HFFc6 (cell line): ENCODE measurements at places on chromosomes 3 and 15.
A peak's percentile ranks its signal among the peaks of the same experiment; 100 is the strongest.

DNA sequence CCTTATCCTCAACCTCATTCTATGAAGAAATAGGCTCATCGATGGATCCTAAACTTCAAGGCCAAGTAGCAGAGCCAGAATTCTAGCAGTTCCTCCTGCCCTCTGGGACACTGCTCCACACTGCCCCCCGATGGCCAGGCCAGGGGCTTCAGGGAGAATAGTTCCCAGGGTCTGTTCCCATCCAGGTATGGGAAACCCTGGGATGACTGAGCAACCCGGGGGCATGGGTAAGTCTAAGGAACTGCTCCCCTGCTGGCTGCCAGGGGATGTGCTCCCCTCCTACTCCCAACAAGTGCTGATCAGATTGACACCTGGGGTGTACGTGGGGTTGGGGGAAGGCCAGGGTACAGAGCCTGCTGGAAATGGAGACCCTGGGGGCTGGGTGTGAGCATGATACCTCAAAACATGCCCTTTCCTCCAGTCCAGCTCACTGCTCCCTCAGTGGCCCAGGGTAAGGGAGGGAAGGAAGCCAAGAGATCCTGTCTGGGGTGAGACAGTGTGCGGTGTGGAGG lies 7.6 kb downstream of the ULK3 start:
- DNase-seq = peak; percentile 50

DNA sequence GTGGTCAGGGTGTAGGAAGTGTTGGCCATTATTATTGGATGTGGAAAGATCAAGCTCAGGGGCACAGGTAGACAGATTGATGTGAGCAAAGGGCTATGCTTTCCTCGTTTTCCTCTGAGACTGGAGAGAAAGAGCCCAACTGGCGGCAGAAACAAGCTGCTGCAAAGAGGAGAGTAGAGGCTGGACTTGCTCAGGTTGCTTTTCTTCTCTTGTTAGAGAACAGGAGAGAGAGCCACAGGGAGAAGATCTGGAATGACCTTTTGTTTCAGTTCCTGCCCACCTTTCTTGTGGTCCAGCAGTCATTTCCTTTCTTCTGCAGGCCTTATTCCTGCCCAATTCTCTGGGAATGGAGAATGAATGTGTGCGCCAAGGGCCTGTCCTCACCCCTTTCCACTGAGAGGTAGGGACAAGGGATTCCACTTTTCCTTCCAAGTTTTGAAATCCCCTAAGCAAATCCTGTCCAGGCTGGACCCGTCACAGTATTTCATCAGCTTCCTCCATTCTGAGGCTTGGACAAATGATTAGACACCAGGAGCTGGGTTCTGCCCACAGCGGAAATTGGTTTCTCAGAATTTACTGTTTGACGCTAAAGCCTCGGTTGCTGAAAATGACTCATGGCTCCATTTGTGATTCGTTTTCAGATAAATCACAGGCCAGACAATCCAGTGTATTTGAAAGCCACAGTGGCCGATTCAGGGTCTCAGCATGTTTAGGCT lies 16.1 kb downstream of the ZNF80 start:
- peak; percentile 41 for DNase-seq

DNA sequence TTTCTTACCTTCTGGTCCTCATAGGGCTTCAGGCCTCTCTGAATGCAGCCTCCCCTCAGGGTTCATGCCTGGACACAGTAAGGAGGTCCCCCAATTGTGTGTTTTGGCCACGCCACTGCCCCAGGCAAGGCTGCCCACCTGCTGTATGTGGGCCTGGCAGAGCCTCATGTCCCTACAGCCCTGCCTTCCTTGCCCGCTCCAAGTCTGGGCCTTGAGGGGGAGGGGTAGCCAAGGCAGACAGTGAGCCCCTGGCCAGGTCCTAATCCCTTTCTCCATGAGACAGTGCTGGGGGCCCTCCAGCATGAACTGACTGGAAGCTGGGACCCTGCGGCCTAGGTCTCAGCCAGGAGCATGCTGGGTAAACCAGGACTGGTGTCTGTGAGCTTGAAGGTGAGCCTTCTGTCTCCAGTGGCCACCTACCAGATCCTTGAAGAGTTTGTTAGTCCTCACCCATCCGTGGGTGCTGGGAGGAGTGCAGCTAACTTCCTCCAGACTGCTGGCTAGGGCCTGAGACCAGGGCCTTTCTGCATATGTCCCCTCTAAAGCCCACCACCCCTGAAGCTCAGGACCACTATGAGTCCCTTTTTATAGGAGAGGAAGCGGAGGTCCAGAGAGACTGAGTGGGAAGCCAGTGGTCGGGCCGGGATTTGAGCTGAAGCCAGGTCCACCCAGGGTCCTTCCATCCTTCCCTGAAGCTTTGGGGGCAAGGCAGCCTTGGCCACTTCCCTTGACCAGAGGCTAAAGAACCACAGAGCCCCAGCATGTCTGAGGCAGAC lies 8.7 kb downstream of the ZBTB47 start:
- no peak for DNase-seq

DNA sequence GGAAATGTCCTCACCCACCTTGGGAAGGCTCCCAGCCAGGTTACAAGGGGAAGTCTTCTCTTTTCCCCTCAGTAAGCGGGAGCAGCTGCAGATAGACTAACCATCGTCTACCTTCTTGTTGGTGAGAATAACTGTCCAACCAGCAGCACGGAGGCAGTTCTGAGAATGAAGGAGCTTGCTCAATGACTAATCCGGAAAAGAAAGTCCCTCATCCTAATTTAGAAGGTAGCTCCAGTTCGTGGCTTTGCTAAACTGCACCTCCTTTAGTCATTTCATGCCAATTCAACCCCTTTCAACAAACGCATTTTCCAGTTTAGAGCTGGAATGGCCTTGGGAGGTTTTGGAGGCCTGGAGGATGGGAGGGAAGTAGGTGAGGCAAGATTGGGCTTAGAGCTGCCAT lies 527.4 kb upstream of the PROK2 start:
- DNase-seq = no peak

DNA sequence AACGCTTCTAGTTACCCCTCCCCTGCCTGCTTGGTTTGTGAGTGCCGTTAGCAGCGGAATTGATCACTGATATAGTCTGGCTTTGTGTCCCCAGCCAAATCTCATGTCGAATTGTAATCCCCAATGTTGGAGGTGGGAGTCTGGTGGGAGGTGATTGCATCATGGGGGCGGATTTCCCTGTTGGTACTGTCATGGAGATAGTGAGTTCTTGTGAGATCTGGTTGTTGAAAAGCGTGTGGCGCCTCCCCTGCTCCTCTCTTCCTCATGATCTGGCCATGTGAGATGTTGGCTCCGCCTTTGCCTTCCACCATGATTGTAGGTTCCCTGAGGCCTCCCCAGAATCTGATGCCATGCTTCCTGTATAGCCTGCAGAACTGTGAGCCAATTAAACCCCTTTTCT lies 47.3 kb upstream of the PGPEP1L start:
- no peak for DNase-seq

GRCh38 chr3:32399030-32399620 lies 7.5 kb downstream of the CMTM7 start:
- DNase-seq = peak; percentile 37

GRCh38 chr15:84749111-84749991 lies 959 bp downstream of the ZNF592 start:
- no peak for DNase-seq

GRCh38 chr3:88758676-88759075 lies 348.7 kb upstream of the EPHA3 start:
- DNase-seq = no peak

- no peak for DNase-seq
Observed at GRCh38 chr3:102195198-102195948, 239.4 kb upstream of the ZPLD1 start.

GRCh38 chr15:99614749-99615288 lies 49.0 kb downstream of the MEF2A start:
- DNase-seq = no peak

GRCh38 chr15:38316311-38316710 lies 63.7 kb downstream of the SPRED1 start:
- peak; percentile 6 for DNase-seq

DNA sequence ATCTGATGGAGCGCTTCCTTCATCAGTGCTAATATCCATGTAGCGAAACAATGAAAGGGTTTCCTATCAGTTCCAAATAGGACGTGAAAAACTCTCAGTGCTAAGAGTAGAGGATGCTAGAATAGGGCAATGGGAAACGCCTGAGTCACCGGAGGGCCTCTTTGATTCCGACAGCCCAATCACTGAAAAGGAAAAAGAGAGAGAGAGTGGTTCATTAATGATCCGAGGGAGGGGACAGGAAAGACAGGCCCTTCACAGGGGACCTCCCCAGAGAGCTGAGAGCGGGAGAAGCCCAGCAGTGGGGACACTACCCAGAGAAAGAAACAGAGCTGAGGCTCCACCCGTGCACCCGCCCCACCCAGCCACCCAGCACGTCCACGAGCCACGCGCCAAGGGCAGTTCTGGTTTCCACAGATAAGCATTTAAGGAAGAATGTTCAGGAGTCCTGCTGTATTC lies 76.9 kb downstream of the RPN1 start:
- DNase-seq = no peak

DNA sequence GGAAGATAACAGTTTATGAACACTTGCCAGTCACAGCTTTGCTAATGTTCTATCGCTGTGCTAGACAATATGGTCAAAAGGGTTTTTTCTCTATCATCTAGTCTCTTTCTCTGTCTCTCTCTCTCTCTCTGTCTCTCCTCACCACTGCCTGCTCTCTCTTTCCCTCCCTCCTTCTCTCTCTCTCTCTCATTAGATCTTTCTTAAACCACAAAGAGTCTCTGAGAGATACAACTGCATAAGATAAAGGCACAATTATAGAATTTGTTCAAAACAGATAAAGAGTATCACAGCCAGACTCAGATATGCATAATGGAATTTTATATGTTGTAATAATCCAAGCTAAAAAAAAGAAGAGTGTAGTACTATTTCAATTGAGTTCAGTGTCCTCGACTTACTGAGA lies 258.4 kb downstream of the MECOM start:
- no peak for DNase-seq

DNA sequence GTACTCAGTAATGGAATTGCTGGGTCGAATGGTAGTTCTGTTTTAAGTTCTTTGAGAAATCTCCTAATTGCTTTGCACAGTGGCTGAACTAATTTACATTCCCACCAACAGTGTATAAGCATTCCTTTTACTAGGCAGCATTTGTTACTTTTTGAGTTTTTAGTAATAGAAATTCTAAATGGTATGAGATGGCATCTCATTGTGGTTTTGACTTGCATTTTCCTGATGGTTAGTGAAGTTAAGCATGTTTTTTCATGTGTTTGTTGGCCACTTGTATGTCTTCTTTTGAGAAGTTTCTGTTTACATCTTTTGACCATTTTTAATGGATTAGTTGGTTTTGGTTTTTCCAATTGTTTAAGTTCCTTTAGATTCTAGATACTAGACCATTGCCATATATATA lies 28.4 kb downstream of the TP63 start:
- no peak for DNase-seq

- DNase-seq = no peak
Observed at GRCh38 chr15:89333959-89334509, 590 bp downstream of the POLG start.

GRCh38 chr3:32913790-32914446 lies 37.5 kb upstream of the CCR4 start:
- DNase-seq = peak; percentile 68

DNA sequence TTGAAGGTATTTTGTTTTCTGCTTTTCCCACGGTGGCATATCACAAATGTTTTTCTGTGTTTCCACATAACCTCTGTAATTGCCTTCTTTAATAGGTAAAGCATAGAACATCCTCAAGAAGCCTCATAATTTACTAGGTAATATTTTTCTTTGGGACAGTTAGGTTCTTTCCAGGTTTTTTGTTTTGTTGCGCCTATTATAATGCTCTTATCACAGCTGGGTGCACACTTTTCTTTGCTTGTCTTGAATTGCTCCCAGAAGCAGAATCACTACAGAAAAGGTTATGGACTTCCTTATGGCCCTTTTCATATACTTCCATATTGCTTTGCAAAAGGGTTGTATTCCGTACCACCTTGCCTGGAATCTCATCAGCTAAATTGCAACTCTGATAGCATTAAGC lies 213.5 kb downstream of the RYR3 start:
- DNase-seq = no peak

- DNase-seq = peak; percentile 92
Observed at GRCh38 chr3:72938471-72939265, 50.8 kb downstream of the GXYLT2 start.

DNA sequence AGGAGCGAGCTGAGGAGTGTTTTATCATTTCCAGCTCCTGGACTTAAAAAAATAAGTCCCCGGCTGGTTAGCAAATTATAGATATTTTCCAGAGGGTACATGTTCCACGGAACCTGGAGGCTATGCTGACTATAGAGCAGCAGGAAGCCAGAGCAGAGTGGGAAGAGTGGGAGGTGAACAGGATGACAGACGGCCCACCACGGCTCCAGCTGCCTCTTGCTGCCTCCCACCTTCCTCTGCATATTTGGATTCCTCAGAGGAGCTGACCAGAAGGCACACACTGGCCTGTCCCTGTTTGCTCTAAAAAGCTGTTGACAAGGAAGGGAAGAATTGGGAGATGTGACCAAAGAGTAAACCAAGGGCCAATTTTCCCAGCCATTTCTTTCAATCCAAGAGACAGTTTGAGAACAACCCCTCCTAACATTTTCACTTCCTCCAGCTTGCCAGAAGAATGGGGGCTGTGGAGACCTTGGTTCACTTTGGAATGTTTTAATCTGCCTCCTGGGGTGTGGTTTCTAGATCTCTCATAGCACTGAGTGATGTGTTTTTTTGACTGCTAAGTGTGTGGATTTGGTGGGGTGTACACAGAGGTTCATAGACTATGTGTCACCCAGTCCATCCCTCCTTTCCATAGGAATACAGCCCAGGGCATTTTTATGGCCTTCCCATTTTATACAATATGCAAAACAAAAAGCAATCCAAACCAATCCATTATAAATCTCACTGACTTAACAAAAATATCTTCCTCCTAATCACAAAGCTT lies 36.8 kb downstream of the HGD start:
- no peak for DNase-seq

DNA sequence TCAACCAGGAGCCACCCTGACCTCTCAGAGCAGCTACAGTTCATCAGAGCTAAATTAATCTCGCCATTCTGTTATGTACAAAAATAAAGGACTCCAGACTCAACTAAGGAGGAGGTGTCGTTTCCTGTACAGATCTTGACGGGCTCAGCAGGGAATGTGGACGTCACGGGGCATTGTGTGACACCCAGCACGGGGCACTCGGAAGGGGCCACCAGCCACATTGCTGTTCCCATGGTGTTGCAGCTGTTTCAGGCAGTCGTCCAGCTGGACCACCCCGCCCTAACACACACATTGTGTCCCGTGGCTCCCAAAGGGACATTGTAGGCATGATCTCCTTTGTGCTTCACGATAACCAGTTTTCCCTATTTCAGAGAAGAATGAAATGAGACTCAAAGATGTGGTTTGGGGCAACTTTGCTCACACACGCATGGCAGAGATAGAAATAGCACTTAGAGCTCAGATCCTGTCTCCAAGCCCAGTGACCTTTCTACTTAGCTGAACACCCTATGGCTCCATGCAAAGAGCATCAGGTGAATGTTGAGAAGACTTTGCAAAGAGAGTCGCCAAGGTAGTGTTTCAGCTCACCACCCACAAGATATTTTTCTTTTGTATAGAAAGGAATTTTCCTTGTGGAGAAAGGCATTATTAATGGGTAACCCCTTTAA lies 5.5 kb downstream of the SSUH2 start:
- no peak for DNase-seq

- peak; percentile 59 for DNase-seq
Observed at GRCh38 chr15:58608129-58608590, 141.3 kb downstream of the ADAM10 start.
